ENCODE measurements at places on chromosomes 12 and 14.

DNA sequence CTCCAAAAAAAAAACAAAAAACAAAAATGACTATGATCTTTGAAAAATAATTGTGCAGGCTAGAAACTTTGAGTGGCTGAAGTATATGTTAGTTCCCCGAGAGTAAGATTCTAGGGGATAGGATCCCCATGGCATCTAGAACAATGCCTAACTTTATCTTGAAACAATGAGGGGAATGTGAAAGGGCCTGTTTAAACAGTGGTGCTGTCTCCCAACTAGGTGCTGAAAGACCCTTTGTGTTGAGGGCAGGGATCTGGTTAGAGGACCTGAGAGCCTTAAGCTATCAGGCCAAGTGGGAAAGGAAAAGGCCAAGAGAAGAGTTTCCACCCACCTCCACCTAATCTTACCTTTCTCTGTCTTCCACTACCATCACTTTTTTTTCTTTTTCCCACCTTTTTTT is 6.8 kb upstream of the YLPM1 start:
- no peak for DNase-seq

- DNase-seq, result peak; percentile 50
Measured at GRCh38 chr12:54195737-54196347, 7.1 kb upstream of the SMUG1 start.

DNA sequence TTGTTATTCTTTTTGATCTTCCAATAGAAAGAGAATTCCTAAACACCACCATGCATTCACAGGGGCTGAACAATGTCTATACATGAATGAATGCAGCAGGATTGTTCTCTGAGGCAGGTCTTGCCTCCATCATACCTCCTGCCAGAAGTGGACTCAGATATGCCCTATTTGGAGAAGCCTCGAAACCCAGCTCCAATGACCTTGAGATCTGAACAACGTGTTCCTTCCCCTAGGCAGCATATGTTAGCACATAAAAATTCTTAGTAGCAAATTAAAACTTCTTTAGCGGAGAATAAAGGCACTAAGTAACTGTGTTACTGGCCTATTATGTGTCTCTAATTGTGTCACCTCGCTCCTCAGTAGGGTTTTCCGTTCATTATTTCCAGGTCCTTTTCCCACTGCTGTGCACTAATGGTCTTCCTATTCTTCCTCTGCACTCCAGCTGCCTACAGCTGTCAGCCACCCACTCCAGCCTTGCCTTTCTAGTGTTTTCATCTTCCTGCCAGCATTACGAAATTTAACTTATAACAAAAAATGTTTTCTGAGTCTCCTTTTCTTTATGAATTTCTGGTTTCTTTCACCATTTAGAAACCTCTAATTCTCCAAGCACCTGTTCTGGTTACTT is 62.6 kb upstream of the IGF1 start:
- DNase-seq, result no peak

- no peak for DNase-seq
Measured at GRCh38 chr12:100842156-100842555, 47.6 kb downstream of the ANO4 start.

GRCh38 chr14:100530270-100531072 is 56.7 kb downstream of the BEGAIN start:
- no peak for DNase-seq

DNA sequence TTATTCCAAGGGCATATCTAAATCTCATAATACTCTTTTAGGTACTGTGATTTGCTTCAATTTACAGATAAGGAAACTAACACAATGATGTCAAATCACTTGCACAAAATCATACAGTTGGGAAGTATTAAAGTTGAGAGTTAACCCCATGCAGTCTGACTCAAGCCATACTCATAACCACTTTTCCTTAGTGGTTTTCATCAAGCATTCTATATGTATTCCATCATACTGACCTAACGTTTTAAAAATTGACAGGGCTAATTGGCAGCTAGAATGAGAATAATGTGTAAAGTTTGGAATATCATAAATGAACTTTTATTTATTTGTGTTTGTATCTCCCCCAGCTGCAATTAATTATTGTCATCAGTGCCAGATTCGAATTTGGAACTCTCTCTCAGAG is 20.9 kb downstream of the PUS7L start:
- DNase-seq, result no peak

- peak; percentile 39 for DNase-seq
Measured at GRCh38 chr12:108823804-108824203, 33.6 kb downstream of the SSH1 start.

- DNase-seq, result no peak
Measured at GRCh38 chr12:62296001-62296400, 35.8 kb downstream of the USP15 start.

DNA sequence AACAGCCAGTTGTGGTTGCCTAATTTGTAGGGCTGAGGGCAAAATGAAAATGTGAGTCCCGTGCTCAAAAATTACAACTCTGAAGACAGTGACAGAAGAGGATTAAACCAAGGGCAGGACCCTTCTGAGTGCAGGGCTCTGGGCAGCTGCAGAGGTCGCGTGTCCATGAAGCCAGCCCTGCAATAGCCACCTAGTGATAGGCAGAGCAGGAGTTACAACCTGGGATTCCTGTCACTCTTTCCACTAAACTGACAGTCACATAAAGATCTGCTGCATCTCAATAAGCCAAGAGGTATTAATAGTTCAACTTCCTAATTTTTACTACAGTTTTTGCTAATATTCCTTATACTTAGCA is 94.1 kb downstream of the SLC2A13 start:
- no peak for DNase-seq

- DNase-seq, result no peak
Measured at GRCh38 chr12:9343731-9344130, 135.5 kb upstream of the PZP start.

GRCh38 chr12:108468196-108468968 is 46.7 kb upstream of the FICD start:
- peak; percentile 40 for DNase-seq

DNA sequence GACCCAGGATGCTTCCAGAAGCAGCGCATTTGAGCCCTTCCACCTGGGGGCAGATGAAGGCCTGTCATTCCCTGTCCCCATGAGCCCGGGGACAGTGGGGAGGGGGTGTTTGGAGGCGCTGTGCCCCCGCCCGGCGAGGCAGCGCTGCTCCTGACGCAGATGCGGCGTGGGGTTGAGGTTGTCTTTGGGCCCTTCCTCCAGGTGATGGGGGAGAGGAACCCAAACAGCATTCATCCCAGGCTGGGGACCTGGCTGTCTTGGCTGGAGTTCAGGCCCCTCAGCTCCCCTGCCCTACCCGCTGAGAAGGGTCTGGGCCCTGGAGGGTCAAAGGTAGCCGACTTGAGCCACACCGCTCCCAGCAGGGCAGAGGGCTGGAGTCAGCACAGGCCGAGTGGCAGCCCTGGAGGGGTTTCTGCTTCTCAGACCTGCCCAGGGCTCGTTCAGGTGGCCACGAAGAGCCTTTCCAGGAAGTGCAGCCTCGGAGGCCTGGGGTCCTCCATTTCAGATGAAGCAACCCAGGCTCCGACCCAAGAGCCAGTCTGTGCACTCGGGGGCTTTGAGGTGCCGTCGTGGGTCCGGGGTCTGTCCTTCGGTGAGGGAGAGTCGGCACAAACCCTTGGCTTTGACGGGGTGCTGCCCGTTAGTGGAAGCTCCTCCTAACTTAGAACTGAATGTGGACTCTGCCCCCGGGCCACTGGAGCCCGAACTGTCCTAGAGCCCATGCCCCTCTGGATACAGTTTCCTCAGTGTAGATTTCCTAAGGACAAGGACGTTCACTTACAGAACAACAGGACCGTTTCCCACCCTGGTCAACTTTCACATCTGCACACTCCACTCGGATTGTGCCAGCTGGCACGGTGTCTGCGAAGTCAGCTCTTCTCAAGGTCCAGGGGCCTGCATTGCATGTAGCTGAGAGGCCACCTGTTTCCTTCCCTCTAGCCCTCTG is 16.1 kb downstream of the ACADS start:
- DNase-seq, result no peak

- DNase-seq, result no peak
Measured at GRCh38 chr12:15662983-15663659, 126.1 kb downstream of the EPS8 start.

GRCh38 chr14:50477760-50478159 is 54.6 kb downstream of the MAP4K5 start:
- no peak for DNase-seq

- no peak for DNase-seq
Measured at GRCh38 chr12:107223821-107224220, 130.5 kb upstream of the CRY1 start.

DNA sequence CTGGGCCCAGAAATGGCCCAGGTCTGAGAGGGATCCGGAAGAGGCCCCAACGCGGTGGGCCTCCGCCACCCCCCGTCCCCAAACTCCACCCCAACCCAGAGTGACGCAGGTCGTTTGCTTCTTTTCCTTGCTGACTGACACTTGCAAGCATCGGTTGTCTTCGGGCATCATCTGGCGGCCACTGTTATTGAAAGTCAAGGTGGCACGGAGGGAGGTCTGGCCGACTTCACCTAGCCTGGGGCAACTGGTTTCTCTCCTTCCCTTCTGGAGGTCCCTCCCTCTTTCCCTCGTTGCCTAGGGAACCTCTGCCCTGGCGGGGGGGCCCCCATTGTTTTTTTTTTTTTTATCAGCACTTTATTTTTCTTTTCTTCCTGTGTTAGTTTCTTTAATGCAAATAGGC is 241.8 kb downstream of the ALG10 start:
- no peak for DNase-seq

DNA sequence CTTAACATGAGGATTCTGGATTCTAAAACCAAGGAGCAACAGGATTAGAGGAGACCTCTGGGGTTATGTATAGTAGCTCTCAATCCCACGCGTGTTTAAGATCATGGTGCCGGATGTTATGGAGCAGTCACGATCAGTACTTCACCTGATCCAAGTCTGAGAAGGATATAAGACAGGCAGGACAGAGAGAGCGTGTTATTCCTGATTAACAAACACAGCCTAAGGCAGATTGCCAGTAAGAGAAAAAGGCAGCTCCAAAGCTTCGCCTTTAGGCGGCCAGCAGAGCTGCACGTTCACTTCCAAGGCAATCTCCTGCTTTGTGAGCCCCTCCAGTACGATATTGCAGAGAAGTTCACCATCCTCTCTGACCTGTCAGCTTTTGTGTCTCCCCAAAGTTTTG is 5.5 kb downstream of the SETD3 start:
- peak; percentile 45 for DNase-seq

DNA sequence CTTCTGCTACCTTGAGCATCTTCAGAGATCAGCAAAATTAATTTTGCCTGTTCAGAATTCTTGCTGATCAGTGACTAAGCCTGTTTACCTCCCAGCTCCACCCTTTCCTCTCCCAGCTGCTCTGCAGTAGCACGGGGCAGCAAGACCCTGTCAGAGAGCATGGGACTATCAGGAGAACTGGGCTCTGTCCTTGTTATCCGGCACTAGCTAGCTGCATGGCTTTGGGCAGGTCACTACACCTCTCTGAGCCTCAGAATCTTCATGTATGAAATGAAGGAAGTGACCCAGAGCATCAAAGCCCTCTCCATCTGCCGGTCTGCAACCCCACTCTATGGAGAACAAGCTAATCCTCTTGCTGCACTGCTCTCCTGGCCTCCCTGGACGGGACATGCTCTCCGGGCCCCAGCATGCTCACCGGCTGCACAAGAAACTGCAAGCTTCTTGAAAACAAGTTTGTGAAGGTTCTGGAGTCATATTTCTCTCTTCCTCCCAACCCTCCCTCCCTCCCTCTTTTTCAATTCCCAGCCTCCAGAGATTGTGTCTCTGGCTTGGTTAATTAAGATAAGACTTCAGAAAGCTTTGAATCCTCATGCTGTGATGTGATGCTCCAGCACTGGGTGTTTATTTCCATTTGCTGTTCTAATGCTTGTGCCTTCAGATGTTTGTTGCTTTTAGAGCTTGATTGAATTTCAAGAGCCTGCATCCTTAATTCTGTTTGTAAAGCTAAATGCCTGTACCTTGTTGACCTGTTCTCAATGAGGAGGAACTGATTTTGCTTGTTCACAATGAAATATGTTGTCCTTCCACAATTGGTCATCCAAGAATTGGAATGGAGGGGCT is 101.1 kb downstream of the CRACR2A start:
- no peak for DNase-seq

DNA sequence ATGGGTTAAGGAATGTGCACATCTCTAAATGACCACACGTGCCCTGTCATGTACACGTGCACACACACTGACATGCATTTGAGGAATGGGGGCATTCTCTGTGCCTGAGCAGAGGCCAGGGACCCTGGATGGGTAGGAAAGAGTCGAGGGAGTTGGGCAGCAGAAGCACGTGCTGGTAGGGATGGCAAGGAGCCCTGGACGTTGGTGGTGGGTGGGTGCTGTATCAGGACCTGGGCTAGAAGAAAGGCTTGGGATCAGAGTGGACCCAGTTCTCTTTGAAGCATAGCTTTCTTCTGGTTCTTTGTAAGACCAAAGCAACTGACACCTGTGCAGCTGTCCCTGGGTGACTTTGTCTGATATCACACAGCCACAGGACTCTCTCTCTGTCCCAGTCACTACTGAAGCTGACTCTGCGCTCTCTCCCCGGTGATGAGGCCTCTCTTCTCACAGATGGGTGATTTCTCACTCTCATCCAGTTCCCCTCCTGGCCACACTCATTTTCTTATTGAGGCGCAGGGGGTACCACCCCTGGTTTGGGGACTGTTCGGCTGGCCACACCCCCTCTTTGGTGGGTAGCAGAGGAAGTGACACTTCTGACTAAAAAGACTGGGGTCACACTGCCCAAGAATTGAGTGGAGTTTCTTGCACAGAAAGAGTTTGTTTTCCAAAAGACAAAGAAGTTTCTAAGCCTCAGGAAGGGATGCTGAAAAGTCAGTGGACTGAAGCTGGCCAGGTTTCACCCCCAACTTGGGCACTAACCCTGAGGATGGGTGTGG is 171.7 kb upstream of the RTL1 start:
- DNase-seq, result no peak

DNA sequence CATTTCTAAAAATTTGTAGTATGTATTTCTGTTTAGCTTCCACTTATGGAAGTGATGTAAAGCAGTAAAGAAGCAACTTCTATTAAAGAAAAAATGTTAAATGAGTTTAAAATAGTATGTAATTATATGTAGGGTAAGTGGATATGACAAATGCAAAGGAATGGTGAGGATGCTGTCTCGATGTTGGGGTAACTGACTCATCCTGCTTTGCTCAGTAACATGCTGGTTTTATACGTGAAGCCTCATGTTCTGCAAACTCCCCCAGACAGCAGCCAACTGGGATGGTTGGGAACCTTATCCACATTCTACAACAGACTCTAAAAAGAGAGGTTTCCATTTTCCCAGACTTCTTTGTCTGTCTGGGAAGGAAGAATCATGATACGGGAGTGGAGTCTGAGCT is 1006.4 kb upstream of the TMEM132C start:
- no peak for DNase-seq

GRCh38 chr14:33508126-33509062 is 442.5 kb downstream of the EGLN3 start:
- DNase-seq, result no peak
